ENCODE measurements at places on chromosomes 7 and 10.

- no peak for DNase-seq
- H3K27me3 ChIP-seq = no peaks in the 10 kb centered on the region
- H3K4me1 ChIP-seq = no peaks in the 10 kb centered on the region
- H3K4me3 ChIP-seq = no peak overlapping the region
Measured at GRCh38 chr7:115679976-115680375, 350.6 kb downstream of the TFEC start.

DNA sequence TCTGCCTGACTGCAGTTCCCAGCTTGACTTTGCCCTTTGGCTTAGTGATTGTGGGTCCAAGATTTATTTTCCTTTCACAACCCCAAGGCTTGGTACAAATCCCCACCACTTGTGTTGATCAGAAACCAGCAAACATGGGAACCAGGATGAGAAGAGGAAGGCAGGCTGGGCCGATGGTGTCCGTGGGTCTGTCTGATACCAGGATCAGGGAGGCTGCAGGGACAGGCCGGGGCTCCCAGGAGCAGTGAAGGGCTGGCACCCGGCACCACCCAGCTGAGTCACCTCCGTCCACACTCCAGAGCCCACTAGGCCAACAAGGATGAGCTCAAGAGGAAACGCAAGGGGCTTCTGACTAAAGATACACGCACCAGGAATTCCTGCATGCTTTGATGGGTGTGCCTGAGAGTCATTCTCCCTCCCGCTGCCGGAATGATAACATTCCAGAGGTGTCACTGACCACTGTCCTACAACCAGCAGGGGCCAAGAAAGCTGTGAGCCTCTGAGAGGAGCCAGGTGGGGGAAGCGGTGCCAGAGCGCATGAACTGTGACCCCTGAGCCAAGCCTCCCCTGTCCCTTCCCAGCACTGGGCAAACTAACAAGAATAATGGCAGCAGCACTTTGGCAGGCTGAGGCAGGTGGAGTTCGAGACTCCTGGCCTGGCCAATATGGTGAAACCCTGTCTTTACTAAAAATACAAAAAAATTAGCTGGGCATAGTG is 29.2 kb upstream of the PROSER2 start:
- DNase-seq = no peak
- no peak overlapping the region for H3K27ac ChIP-seq
- H3K36me3 ChIP-seq = no peaks in the 10 kb centered on the region

- no peaks in the 10 kb centered on the region for H3K4me1 ChIP-seq
- no peak overlapping the region for H3K27ac ChIP-seq
- H3K4me3 ChIP-seq = no peak overlapping the region
- no peaks in the 10 kb centered on the region for H3K36me3 ChIP-seq
- H3K27me3 ChIP-seq = no peaks in the 10 kb centered on the region
- no peak for DNase-seq
Measured at GRCh38 chr7:50207686-50208255, 96.7 kb upstream of the IKZF1 start.

DNA sequence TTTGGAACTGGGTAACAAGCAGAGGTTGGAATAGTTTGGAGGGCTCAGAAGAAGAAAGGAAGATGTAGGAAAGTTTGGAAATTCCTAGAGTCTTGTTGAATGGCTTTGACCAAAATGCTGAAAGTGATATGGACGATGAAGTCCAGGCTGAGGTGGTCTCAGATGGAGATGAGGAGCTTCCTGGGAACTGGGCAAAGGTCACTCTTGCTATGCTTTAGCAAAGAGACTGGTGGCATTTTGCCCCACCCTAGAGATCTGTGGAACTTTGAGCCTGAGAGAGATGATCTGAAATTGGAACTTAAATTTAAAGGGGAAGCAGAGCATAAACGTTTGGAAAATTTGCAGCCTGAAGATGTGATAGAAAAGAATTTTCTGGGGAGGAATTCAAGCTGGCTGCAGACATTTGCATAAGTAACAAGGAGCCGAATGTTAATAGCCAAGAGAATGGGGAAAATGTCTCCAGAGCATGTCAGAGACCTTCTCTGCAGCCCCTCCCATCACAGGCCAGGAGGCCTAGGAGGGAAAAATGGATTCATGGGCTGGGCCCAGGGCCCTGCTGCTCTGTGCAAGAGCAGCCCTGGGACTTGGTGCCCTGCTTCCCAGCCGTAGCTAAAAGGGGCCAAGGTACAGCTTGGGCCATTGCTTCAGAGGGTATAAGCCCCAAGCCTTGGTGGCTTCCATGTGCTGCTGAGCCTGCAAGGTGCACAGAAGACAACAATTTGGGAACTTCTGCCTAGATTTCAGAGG is 3.6 kb downstream of the PDSS1 start:
- no peaks in the 10 kb centered on the region for H3K27me3 ChIP-seq
- peaks cover 9% of the 10 kb centered on the region for H3K4me1 ChIP-seq
- peaks cover 1% of the 10 kb centered on the region for H3K36me3 ChIP-seq
- DNase-seq = no peak

- H3K36me3 ChIP-seq = no peaks in the 10 kb centered on the region
- no peak for DNase-seq
- H3K4me3 ChIP-seq = no peak overlapping the region
- H3K4me1 ChIP-seq = no peaks in the 10 kb centered on the region
- no peak overlapping the region for H3K27ac ChIP-seq
Measured at GRCh38 chr7:93736668-93737369, 153.7 kb downstream of the TFPI2 start.

GRCh38 chr10:36578306-36578705 is 547.1 kb upstream of the ANKRD30A start:
- DNase-seq = no peak
- H3K4me3 ChIP-seq = no peak overlapping the region
- H3K27me3 ChIP-seq = no peaks in the 10 kb centered on the region
- H3K27ac ChIP-seq = no peak overlapping the region
- no peaks in the 10 kb centered on the region for H3K36me3 ChIP-seq

DNA sequence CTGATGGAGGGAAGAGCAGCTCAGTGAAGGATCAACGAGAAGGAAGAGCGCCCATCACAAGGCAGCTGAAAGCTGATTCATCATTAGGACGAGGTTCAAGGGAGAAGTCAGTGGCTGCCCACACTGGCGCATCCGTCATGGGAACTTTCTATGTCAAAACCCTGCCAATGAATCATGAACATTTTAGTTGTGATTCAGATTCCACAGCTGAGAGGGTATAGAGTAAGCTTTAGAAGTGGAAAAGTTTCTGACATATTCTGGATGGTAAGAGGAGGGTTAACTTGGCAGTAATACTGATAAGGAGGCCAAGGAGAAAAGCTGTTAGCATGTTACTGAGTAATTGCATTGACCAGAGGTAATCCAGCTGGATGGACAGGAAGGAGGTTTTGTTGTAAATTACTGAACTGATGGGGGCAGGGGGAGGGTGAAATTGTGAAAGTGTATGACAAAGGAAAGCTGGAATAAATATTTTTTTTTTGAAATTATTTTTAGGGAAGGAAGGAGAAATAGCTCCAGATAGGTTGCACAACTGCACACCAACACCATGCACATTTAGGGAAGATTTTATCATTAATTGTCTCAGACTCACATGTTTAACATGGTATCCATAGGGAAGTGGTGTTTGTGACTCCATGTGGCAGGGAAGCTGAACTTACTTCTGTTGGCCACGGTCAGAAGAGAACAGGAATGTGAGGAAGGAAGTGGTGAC is 78.3 kb upstream of the NRP1 start:
- H3K4me1 ChIP-seq = no peaks in the 10 kb centered on the region
- H3K36me3 ChIP-seq = no peaks in the 10 kb centered on the region
- no peak overlapping the region for H3K27ac ChIP-seq
- DNase-seq = peak; percentile 70
- H3K27me3 ChIP-seq = no peaks in the 10 kb centered on the region
- no peak overlapping the region for H3K4me3 ChIP-seq

GRCh38 chr7:40711706-40712105 is 576.9 kb downstream of the SUGCT start:
- H3K27me3 ChIP-seq = no peaks in the 10 kb centered on the region
- no peaks in the 10 kb centered on the region for H3K4me1 ChIP-seq
- H3K27ac ChIP-seq = no peak overlapping the region
- H3K36me3 ChIP-seq = no peaks in the 10 kb centered on the region
- no peak overlapping the region for H3K4me3 ChIP-seq

DNA sequence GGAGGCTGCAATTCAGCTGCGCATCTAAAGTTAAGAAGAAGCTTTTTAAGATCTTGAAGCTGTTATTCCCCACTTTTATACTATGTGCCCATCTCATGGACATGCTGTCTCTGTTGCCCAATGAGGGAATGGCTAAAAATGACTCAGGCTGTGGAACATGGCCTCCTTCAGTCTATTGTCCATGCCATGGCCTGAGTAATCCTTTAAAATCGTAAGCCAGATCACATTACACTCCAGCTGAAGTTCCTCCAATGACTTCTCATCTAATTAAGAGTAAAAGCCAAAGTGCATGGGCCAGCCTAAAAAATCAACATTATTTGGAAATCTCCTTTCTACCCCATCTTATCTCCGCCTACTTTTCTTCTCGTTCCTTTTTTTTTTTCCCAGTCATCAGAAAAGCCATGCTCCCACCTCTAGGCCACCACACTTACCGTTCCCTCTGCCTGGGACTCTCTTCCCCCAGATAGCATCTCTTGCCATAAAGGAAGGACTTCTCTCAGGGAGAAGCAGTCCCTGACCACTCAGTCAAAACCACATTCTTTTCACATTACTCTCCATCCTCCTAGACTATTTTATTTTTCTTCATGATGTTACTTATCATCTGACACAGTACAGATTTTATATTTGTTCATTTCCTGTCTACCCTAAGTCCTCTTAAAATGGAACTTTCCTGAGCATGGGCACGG is 337.4 kb downstream of the PRPF18 start:
- no peaks in the 10 kb centered on the region for H3K27me3 ChIP-seq
- DNase-seq = peak; percentile 35
- peaks cover 19% of the 10 kb centered on the region for H3K4me1 ChIP-seq

- no peaks in the 10 kb centered on the region for H3K36me3 ChIP-seq
- peak overlapping the region; percentile 100 for H3K27ac ChIP-seq
- H3K4me1 ChIP-seq = peaks cover 14% of the 10 kb centered on the region
- peak overlapping the region; percentile 97 for H3K4me3 ChIP-seq
- DNase-seq = peak; percentile 69
- no peaks in the 10 kb centered on the region for H3K27me3 ChIP-seq
Measured at GRCh38 chr7:116952635-116953371, 498 bp upstream of the ST7 start.

DNA sequence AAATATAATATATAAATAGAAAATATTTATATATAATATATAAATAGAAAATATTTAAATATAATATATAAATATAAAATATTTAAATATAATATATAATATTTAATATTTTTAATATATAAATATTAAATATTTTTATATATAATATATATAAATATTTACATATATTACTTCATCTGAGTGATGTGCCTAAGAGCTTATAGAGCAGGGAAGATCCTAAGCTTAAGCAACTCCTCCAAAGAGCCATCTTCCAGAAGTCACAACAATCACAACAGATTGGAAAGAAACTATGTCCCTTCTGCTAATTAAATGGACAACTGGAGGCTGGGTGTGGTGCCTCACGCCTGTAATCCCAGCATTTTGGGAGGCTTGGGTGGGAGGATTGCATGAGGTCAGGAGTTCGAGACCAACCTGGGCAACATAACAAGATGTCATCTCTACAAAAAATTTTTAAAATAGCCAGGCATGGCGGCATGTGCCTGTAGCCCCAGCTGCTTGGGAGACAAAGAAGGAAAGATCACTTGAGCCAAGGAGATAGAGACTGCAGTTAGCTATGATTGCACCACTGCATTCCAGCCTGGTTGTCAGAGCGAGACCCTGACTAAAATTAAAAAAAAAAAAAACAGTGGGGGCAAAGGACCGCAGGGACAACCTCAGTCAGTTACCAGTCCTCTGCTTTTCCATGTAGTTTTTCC is 198.7 kb downstream of the SKIDA1 start:
- H3K36me3 ChIP-seq = no peaks in the 10 kb centered on the region
- no peaks in the 10 kb centered on the region for H3K27me3 ChIP-seq
- H3K4me3 ChIP-seq = no peak overlapping the region
- no peak overlapping the region for H3K27ac ChIP-seq
- no peak for DNase-seq

DNA sequence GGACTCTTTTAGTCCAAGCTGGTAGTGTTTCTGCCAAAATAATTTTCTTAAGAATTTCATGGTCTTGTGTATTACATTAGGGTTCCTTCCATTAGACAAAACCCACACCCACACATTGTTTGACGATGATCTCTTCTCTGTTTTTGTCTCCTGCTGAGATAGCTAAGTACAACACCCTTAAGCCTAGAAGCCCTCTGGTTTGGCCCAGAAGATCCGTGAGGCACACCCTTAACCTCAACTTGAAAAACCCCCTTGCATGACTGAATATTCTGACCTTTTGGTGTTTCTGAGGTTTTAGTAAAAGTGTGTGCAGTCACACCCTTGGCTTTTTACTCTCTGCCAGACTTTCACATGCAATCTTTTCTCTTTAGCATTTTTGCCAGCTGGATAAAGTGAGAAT is 29.3 kb upstream of the ERCC6 start:
- no peak overlapping the region for H3K4me3 ChIP-seq
- H3K4me1 ChIP-seq = no peaks in the 10 kb centered on the region
- H3K36me3 ChIP-seq = no peaks in the 10 kb centered on the region
- no peak overlapping the region for H3K27ac ChIP-seq
- H3K27me3 ChIP-seq = no peaks in the 10 kb centered on the region

DNA sequence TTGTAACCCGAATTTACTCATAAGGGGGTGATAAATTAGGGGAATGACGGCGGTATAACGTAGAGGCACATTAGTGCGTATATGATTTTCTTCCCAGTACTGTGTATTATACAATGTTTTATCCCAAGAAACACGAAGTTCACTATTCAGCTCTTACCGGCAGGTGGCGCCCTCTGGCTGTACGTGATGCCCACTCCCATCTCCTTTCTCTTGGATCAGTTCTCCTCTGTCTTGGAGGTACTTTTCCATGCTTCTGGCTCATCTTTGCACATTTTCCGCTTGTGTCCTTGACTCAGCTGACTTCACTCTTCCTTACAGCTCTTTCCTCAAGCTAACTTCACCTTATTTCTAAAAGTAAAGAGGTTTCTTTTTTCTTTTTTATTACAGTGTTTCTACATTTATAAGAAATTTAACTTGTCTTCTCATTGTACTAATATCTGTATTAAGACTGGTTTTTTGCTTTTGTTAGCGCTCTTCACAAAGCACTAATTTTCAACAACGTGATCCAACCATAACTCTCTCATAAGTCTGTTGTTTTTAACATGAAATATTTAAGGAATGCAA is 21.3 kb downstream of the TMEM176B start:
- H3K27me3 ChIP-seq = no peaks in the 10 kb centered on the region
- DNase-seq = peak; percentile 84
- no peaks in the 10 kb centered on the region for H3K4me1 ChIP-seq
- H3K4me3 ChIP-seq = no peak overlapping the region

DNA sequence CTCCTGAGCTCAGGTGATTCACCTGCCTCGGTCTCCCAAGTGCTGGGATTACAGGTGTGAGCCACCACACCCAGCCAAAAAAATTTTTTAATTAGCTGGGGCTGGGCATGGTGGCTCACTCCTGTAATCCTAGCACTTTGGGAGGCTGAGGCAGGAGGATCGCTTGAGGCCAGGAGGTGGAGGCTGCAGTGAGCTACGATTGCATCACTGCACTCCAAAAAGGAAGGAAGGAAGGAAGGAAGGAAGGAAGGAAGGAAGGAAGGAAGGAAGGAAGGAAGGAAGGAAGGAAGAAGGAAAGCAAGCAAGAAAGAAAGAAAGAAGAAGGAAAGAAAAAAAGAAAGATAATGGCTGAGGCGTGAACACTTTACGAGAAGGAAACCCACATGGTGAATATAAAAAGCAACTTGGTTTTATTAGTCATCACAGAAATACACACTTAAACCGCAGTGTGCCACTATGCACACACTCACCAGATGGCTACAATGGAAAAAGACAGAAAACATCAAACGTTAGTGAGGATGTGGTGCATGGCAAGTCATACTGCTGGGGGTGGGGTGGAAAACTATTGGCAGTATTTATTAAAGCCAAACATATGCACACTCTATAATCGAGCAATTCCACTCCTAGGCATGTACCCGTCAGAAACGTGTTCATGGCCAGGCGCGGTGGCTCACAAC is 4.4 kb upstream of the CCL26 start:
- H3K27ac ChIP-seq = no peak overlapping the region
- DNase-seq = no peak
- no peaks in the 10 kb centered on the region for H3K27me3 ChIP-seq
- no peaks in the 10 kb centered on the region for H3K4me1 ChIP-seq
- H3K4me3 ChIP-seq = no peak overlapping the region

Measured in tibial artery (tissue), 4 donors.